Activated naive CD4-positive, alpha-beta T cell treated with anti-CD3 and anti-CD28 coated beads for 36 hours (primary cell): ENCODE measurements at places on chromosomes 2 and 18. TPM values are rescaled to one million over a fixed set of nuclear protein-coding genes. Genes with fewer than 3 reads are reported as not detected.

The G6PC2 gene
- total RNA-seq, result not detected

DNA sequence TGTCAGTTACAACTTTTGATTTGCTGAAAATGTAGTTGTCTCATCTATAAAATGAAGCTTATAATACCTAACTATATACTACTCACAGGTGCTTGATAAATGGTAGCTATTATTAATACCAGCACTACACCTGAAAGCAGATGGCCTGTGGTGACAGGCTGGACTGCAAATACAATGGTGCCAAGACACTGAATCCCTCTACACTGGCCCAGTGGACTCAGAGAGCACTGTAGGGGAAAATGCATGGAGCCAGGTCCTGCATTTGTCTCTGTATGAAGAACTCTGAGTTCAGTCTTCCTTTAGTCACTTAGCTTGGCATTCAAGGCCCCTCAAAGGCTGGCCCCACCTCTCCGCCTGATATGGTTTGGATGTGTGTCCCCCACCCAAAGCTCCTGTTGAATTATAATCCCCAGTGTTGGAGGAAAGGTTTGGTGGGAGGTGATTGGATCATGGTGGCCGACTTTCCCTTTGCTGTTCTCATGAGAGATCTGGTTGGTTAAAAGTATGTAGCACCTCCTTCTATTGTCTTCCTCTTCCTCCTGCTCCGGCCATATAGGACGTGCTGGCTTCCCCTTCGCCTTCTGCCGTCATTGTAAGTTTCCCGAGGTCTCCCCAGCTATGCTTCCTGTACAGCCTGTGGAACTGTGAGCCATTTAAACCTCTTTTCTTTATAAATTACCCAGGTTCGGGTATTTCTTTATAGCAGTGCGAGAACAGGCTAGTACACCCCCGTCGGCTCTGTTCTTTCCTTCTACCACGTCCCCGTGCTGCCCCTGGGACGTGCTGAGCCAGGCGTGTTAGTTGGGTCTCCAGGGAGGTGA is 11.1 kb upstream of the NTSR2 start:
- H3K4me3 ChIP-seq, result no peak overlapping the region
- peaks cover 3% of the 10 kb centered on the region for H3K4me1 ChIP-seq
- no peak for DNase-seq
- peaks cover 9% of the 10 kb centered on the region for H3K27me3 ChIP-seq
- no peak overlapping the region for H3K27ac ChIP-seq

The XDH gene
- total RNA-seq, result not detected

DNA sequence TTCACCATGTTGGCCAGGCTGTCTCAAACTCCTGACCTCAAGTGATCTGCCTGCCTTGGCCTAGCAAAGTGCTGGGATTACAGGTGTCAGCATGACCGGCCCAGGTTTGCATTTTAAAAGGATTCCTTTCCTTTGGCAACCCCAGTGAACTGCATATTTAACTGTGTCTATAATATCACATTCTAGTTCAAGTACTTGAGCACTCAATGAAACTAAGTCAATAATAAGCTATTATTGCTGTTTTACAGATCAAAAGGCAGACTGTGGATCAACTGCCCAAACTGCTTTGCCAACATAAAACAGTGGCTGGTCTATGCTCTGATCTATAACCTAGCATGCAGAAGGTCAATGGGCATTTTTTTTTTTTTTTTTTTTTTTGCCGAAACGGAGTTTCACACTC is 144.5 kb downstream of the USP34 start:
- no peak overlapping the region for H3K4me3 ChIP-seq
- H3K27me3 ChIP-seq, result no peaks in the 10 kb centered on the region
- peaks cover 17% of the 10 kb centered on the region for H3K4me1 ChIP-seq
- H3K27ac ChIP-seq, result no peak overlapping the region
- peaks cover 19% of the 10 kb centered on the region for H3K36me3 ChIP-seq

- no peak overlapping the region for H3K27ac ChIP-seq
- no peaks in the 10 kb centered on the region for H3K4me1 ChIP-seq
- peaks cover 11% of the 10 kb centered on the region for H3K27me3 ChIP-seq
- no peak for DNase-seq
Measured at GRCh38 chr2:9174771-9175437, 31.7 kb upstream of the ASAP2 start.

GRCh38 chr2:105797298-105797819 is 52.6 kb downstream of the NCK2 start:
- peak overlapping the region; percentile 92 for H3K27ac ChIP-seq
- DNase-seq, result peak; percentile 66
- no peaks in the 10 kb centered on the region for H3K27me3 ChIP-seq
- H3K4me1 ChIP-seq, result peaks cover 93% of the 10 kb centered on the region
- peaks cover 21% of the 10 kb centered on the region for H3K36me3 ChIP-seq

The SNORC gene
- total RNA-seq, result 0.72 TPM

DNA sequence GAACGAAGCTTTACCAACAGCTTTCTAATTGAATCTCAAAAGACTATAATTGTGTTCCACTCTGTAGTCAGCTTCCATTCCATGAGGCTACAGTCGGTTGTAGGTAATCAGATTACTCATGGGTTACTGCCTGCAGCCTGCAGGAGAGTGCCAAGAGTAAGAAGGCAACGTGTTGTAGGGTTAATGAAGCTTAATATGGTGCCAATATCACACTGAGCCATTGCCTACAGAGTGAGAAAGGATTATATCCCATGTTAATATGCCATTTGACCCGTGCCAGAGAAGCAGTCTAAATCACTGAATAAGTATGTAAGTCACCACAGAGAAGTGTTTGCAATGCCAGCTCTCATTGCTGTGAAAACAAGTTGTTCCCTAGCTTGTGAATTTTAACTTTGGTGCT is 734.5 kb upstream of the ACVR2A start:
- peaks cover 5% of the 10 kb centered on the region for H3K27me3 ChIP-seq
- H3K27ac ChIP-seq, result no peak overlapping the region
- no peak for DNase-seq
- H3K4me3 ChIP-seq, result no peak overlapping the region
- H3K36me3 ChIP-seq, result no peaks in the 10 kb centered on the region
- H3K4me1 ChIP-seq, result no peaks in the 10 kb centered on the region
